Stimulated activated CD8-positive, alpha-beta memory T cell treated with anti-CD3 and anti-CD28 coated beads, Interleukin-15, amount 100 ng/mL, for 48 hours (primary cell): ENCODE measurements at places on chromosomes 3 and 15.

DNA sequence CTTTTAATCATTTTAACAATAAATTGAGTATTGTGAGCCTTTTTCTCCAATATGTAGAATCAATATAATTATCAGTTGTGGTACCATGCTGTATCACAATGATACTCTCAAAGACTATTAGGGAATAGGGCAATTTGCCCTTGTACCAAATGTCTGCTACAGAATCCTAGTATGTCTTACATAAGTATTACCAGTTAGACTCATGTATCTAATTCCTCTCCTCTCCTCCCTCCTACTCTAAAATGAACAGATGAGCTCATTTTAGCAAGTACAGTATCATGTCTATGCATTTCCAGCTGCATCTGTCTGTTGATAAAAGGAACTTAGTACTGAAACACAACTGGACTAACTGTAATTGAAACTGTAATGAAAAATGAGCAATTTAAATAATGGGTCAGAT, 124.3 kb upstream of the ATP11B start:
- DNase-seq = no peak

GRCh38 chr15:89801471-89802195, 13.0 kb downstream of the ANPEP start:
- DNase-seq = no peak

GRCh38 chr15:85589851-85590250, 204.9 kb downstream of the KLHL25 start:
- DNase-seq = no peak

DNA sequence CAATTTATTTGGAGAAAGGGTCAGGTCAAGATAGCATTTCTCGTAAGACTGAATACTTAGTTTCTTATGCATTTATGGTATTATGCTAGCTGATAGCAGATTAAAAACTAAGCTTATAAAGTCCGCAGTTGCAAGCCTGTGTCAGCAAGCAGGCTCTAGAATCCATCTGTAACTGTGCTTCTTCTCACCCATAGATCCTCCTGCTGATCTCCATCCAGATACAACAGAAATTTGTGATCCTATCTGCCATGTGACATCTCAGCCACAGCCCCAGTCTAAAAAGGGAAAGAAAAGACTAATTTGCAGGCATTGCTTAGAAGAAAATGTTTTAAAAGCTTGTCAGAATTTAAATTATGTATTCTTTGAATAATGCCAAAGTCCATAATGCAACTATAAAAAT, 265.4 kb upstream of the CCDC54 start:
- DNase-seq = no peak

DNA sequence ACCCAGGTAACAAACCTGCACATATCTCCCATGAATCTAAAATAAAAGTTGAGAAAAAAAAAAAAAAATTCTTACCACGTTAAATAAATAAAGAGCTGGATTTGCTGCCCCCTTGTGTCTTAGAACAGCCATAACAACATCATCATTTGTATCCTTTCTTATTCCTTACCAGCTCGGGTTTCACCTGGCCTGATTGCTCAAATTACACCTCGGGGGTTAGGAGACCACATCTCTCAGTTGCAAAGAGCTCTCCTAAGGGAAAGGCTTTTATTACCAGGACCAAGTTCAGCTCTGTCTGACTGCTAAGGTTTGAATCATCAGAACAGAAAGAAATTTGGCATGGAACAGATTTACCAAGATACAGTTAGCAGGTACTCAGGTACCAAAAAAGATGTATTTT, 25.8 kb upstream of the RPL39L start:
- DNase-seq = no peak

GRCh38 chr3:16801698-16802097, 83.1 kb upstream of the PLCL2 start:
- DNase-seq = no peak

GRCh38 chr3:32973982-32974381, 22.5 kb downstream of the CCR4 start:
- no peak for DNase-seq

GRCh38 chr3:30632065-30632464, 25.7 kb downstream of the TGFBR2 start:
- no peak for DNase-seq

- DNase-seq = no peak
These were observed 24.1 kb downstream of the ASB14 start for GRCh38 chr3:57268416-57268815.

DNA sequence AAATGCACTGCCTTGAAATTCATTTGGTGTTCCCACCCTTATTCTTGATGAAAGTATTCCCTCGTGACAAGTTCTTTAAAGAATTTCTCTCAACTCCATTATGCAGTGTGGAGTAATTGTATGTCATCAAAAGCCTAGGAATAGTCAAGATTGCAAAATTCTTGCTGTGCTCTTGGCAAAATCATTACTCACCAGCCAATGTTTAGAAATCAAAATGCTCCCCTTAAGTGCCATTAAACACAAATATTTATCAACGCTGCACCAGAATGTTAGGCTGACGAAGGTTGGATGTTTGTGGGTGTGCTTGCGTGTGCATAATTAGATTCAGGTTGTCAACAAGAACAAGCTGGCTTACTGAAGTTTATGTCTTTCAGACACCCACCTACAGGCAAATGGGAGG, 40.5 kb downstream of the SST start:
- no peak for DNase-seq

GRCh38 chr15:22954798-22955543, 25.2 kb downstream of the CYFIP1 start:
- no peak for DNase-seq

GRCh38 chr3:33860373-33861050, 62.1 kb downstream of the PDCD6IP start:
- no peak for DNase-seq

- DNase-seq = no peak
These were observed 800 bp downstream of the EPHA3 start for GRCh38 chr3:89108291-89108550.

- DNase-seq = no peak
These were observed 157.0 kb downstream of the FGF12 start for GRCh38 chr3:192570315-192570714.

GRCh38 chr3:59774000-59774399, 724.2 kb upstream of the CFAP20DC start:
- no peak for DNase-seq

DNA sequence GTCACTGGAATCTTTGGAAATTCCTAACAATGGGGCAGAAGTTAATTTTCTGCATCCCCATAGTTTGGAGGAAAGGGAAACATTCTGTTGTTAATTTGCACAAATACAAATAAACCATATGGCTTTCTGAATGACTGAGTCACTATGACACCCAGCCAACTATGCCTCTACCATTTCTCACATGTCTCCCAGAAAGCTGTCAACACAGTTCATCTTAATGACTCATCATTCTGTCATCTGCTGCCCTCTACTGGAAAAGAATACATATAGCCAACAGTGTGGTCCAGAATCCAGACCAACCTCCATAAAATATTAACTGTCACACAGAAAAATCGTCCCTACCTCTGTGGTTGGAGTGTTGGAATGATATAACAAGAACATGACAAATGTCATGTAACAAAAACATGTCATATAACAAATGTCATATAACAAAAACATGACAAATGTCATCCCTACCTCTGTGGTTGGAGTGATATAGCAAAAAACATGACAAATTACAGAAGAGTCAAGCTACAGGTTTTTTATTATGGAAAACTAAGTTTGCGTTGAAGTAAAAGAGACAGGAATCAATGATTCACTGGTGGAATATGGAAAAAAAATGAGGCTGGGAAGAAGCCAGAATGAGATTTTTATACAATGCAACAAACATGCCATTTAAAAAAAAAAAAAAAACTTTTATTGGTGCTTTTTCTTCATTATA, 47.7 kb upstream of the GYG1 start:
- DNase-seq = no peak

DNA sequence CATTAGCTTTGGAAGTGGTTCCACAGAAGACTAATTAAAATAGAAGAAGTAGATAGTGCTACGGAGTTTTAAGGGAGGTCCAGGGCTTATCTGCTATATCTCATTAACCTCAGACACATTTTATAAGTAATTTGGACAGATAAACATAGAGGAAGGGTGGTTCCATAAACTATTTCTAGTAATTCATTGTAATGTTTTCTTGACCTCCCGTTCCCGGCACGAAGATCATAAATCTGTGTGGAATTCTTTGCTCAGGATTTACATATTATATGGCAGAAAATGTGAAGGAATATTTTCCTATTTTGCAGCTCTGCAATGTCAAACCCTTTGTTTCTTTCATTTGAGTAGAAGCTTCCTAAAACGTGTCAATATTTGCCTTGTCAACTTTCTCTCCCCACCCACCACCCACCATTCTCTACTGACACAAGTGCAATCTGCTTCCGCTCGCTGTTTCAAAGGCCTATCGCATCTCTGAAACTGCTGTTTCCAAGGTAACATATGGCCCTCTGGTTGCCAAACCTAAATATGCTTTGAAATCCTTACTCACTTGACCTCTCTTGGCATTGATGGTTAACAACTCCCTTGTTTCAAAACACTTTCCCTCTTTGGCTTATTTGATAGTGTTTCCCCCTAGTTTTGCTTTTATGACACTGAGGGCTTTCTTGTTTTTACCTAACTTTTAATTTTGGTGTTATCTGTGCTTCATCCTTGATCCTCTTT, 21.4 kb upstream of the PLSCR5 start:
- no peak for DNase-seq

DNA sequence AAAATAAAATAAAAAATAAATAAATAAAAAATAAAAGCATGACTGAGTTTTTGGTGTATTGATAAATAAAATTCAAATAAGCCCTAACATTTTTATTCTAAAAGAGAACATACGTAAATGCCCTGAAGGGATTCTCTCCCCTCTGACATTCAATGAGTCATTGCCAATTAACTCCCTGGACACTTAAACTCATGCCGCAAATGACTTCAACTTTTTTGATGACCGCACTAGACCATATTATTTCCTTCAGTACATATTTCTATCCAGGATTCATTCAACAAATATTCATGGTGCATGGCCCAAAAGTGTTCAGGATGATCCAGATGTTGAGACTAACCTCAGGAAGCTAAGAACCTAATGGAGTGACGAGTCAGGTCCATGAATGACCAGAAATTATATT, 195.9 kb upstream of the LRRN1 start:
- no peak for DNase-seq

GRCh38 chr3:98893740-98894139, 7.8 kb downstream of the DCBLD2 start:
- DNase-seq = no peak

DNA sequence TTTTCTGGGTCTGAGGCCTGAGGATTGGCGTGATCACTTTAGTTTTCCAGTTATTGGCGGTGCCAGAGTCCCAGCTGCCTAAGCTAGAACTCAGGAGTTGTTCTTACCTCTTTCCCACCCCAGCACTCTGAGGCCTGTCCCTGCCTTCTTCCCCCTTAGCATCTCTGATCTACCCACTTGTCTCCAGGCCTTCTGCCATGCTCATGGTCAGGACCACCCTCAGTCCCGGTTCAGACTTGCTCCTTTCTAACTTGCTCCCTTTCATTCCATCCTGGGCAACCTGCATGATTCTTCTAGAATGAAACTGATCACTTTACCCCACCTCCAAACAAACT, 15.7 kb downstream of the ACOX2 start:
- DNase-seq = no peak

- DNase-seq = no peak
These were observed 31.5 kb upstream of the RPS17 start for GRCh38 chr15:82571722-82572222.

DNA sequence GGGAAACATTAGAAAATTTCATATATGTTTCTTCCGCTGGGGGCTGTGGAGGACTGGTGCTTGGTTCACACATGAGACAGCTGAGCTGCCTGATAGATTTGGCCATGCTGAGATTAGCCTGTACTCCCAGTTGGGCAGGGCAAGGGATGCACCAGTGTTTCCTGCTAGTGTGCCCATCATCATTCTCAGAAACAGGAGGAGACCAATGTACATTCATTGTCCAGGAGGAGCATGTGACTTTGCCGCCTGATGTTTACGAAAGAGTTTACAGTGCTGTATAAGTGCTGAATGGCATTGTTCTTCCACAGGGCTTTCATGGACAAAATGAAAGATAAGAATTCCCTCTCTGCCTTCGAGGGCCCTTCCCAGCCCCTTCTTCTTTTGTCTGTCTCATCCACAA, 311.1 kb upstream of the THBS1 start:
- no peak for DNase-seq

- no peak for DNase-seq
These were observed 79.1 kb downstream of the SMAD6 start for GRCh38 chr15:66780973-66781718.

DNA sequence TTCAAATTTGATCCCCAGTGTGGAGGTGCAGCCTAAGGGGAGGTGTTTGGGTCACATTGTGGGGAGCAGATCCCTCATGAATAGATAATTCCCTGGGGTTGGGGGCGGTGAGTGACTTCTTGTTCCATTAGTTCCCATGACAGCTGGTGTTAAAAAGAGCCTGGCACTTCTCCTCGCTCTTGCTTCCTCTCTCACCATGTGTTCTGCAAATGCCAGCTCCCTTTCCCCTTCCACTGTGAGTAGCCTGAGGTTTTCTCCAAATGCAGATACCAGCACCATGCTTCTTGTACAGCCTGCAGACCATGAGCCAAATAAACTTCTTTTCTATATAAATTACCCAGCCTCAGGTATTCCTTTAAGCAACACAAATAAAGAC, 23.1 kb downstream of the RIOX2 start:
- no peak for DNase-seq

DNA sequence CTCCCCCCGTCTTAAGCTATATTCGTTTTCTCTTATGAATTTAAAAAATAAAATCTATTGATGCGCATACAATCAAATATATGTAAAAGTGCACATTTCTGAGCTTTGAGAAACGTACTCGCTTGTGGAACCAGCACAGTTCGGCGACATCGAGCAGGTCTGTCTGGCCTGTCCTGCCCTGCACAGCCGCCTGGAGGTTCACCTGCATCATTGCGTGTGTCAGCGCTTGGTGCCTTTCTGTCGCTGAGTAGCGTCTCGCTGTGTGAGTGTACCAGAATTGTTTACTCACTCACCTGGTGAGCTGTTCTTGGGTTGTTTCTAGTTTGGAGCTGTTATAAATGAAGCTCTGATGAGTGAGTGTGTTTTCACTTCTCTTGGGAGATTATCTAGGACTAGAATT, 104.0 kb downstream of the VGLL4 start:
- DNase-seq = no peak

GRCh38 chr3:169060037-169060436, 603.5 kb downstream of the MECOM start:
- DNase-seq = no peak

- DNase-seq = no peak
These were observed 147.2 kb downstream of the EPHA6 start for GRCh38 chr3:96961576-96961975.

DNA sequence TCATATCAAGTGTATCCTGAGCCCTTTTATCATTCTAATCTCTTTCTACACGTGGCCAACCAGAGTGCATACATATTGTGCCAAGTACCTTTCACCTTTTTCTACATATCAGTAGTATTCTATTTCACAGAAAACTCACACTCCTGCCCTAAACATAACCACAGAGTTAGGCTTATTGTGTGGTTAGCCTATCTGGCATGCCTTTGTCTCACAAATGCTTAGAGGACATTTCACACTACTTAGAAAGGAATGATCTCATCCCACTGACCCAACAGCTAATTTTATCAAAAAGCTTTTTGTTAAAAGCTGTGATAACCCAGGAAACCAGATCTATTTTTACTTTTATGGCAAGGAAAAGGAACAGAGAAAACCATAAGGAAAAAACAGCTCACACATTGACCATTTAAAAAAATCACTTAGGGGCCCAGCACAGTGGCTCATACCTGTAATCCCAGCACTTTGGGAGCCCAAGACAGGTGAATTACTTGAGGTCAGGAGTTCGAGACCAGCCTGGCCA, 17.8 kb upstream of the MAP4 start:
- DNase-seq = no peak

- no peak for DNase-seq
These were observed 129.3 kb downstream of the EEFSEC start for GRCh38 chr3:128282380-128283196.
